Thymus (tissue), 14 donors: ENCODE measurements at places on chromosomes 13 and 19.

DNA sequence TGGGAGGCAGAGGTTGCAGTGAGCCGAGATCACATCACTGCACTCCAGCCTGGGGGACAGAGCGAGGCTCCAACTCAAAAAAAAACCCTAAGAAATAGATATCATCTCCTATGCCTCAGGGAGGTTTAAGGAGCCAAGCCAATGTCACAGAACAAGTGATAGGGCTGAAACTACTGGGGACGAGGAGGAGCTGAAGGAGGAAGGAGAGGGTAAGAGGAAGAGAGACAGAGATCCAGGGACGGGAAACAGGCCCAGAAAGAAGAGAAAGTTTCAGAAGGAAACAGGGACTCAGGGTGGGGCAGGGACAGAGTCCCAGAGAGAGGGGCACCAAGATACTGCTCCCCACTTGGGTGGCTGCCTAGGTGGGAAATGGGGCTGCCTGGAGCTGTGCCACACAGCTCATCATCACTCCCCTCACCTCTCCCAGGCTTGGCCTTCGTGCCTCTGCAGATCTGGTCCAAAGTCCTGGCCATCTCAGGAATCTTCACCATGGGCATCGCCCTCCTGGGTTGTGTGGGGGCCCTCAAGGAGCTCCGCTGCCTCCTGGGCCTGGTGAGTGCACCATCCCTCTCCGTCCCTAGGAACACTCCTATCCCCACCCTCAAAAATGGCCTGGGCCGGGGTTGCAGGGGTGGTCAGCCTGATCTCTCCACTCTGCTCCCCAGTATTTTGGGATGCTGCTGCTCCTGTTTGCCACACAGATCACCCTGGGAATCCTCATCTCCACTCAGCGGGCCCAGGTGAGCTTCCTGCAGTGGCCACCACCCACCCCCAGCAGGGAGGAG lies 1.5 kb downstream of the CD37 start:
- no peaks in the 10 kb centered on the region for H3K27me3 ChIP-seq
- peaks cover 22% of the 10 kb centered on the region for H3K4me1 ChIP-seq
- no peak for DNase-seq
- peaks cover 34% of the 10 kb centered on the region for H3K36me3 ChIP-seq
- no peak overlapping the region for H3K4me3 ChIP-seq
- no peak overlapping the region for H3K27ac ChIP-seq

DNA sequence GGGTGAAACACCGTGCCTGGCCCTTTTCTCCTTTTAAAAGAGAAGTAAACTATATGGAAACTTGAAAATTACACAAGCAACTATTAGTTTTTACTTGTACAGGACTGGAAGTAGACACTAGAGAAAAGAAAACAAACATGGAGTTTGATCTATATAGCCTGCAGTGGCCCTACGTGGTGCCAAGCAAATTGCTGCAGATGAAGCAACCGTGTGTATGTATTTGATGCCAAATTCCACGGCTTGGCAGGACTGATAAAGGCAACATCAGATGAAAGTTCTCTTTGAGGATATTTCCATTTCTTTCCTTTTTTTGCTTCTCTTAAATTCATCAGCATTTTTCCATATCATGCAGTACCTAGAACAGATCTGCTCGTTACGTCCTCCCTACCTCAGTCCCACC lies 49.8 kb downstream of the ATP8A2 start:
- H3K4me1 ChIP-seq = no peaks in the 10 kb centered on the region
- H3K4me3 ChIP-seq = no peak overlapping the region
- no peak for DNase-seq
- no peaks in the 10 kb centered on the region for H3K27me3 ChIP-seq
- no peaks in the 10 kb centered on the region for H3K36me3 ChIP-seq

- H3K36me3 ChIP-seq = peaks cover 22% of the 10 kb centered on the region
- no peak overlapping the region for H3K27ac ChIP-seq
- no peaks in the 10 kb centered on the region for H3K4me1 ChIP-seq
- DNase-seq = no peak
Measured at GRCh38 chr13:36973621-36974295, 25.4 kb downstream of the ALG5 start.

DNA sequence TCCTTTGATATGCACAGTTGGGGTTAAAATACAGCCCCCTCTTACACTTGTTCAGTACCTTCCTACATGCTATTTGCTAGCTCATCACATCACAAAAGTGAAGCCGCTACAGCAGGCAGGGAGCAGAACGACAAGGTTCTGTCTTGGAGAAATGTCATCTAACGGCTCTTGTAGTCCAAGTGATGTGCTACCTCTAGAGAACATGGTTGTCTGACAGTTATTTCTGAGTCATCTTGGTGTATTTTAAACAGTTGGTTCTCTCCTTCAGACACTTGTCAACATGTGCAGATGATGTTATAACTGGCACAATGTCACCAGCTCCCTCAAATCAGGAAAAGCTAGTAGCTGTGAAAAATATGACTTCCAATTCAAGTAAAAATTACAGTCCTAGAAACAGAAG lies 865.0 kb downstream of the PCDH9 start:
- no peaks in the 10 kb centered on the region for H3K4me1 ChIP-seq
- H3K27me3 ChIP-seq = no peaks in the 10 kb centered on the region
- H3K27ac ChIP-seq = no peak overlapping the region
- H3K36me3 ChIP-seq = no peaks in the 10 kb centered on the region

GRCh38 chr19:38209152-38209551 lies 14.9 kb downstream of the DPF1 start:
- peaks cover 59% of the 10 kb centered on the region for H3K27me3 ChIP-seq
- no peak overlapping the region for H3K27ac ChIP-seq
- H3K4me3 ChIP-seq = no peak overlapping the region
- DNase-seq = no peak
- no peaks in the 10 kb centered on the region for H3K36me3 ChIP-seq

- H3K4me1 ChIP-seq = peaks cover 26% of the 10 kb centered on the region
- DNase-seq = no peak
- no peak overlapping the region for H3K4me3 ChIP-seq
- no peak overlapping the region for H3K27ac ChIP-seq
- H3K27me3 ChIP-seq = peaks cover 3% of the 10 kb centered on the region
- no peaks in the 10 kb centered on the region for H3K36me3 ChIP-seq
Measured at GRCh38 chr19:2609389-2610116, 92.9 kb downstream of the GNG7 start.

- H3K27me3 ChIP-seq = no peaks in the 10 kb centered on the region
- no peaks in the 10 kb centered on the region for H3K36me3 ChIP-seq
- no peak overlapping the region for H3K27ac ChIP-seq
- DNase-seq = no peak
- H3K4me3 ChIP-seq = no peak overlapping the region
Measured at GRCh38 chr13:72255908-72256307, 388.9 kb upstream of the DACH1 start.

GRCh38 chr19:10262771-10263170 lies 8.1 kb upstream of the ICAM1 start:
- H3K27ac ChIP-seq = no peak overlapping the region
- H3K4me1 ChIP-seq = peaks cover 7% of the 10 kb centered on the region
- DNase-seq = no peak
- peaks cover 21% of the 10 kb centered on the region for H3K36me3 ChIP-seq
- H3K4me3 ChIP-seq = no peak overlapping the region

GRCh38 chr13:49254007-49254406 lies 6.3 kb downstream of the CDADC1 start:
- H3K27ac ChIP-seq = no peak overlapping the region
- no peak overlapping the region for H3K4me3 ChIP-seq
- DNase-seq = no peak
- H3K36me3 ChIP-seq = peaks cover 22% of the 10 kb centered on the region
- no peaks in the 10 kb centered on the region for H3K27me3 ChIP-seq
- H3K4me1 ChIP-seq = no peaks in the 10 kb centered on the region

DNA sequence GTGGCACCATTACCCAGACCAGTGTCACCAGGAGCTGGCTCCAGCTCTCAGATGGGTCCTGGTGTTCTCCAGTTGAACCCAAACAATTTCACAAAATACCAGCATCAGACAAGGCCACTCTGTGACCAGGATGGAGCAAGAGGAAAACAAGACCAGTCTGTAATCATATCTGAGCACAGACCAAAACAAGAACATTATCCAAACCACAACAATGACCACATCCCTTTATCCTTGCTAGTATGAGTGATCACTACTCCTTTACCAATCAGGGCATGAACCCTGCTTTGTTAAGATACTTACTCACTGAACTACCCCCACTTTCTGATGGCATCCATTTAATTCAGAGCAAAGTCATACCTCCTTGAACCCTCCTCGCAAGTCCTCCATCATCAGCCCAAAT lies 145.9 kb downstream of the NUFIP1 start:
- no peak overlapping the region for H3K4me3 ChIP-seq
- no peak overlapping the region for H3K27ac ChIP-seq
- no peak for DNase-seq

GRCh38 chr19:54684527-54684926 lies 21.7 kb downstream of the LILRB4 start:
- no peak overlapping the region for H3K4me3 ChIP-seq
- H3K36me3 ChIP-seq = no peaks in the 10 kb centered on the region
- H3K4me1 ChIP-seq = no peaks in the 10 kb centered on the region
- H3K27ac ChIP-seq = no peak overlapping the region
- H3K27me3 ChIP-seq = no peaks in the 10 kb centered on the region

- no peak overlapping the region for H3K27ac ChIP-seq
- H3K4me1 ChIP-seq = peaks cover 5% of the 10 kb centered on the region
- no peak for DNase-seq
- H3K36me3 ChIP-seq = no peaks in the 10 kb centered on the region
- no peaks in the 10 kb centered on the region for H3K27me3 ChIP-seq
- H3K4me3 ChIP-seq = no peak overlapping the region
Measured at GRCh38 chr13:100208626-100209025, 119.7 kb downstream of the PCCA start.

GRCh38 chr13:79392882-79393563 lies 13.0 kb downstream of the RBM26 start:
- peak overlapping the region; percentile 43 for H3K27ac ChIP-seq
- H3K36me3 ChIP-seq = peaks cover 5% of the 10 kb centered on the region
- no peak overlapping the region for H3K4me3 ChIP-seq
- no peak for DNase-seq
- H3K4me1 ChIP-seq = peaks cover 16% of the 10 kb centered on the region
- no peaks in the 10 kb centered on the region for H3K27me3 ChIP-seq

GRCh38 chr19:12843999-12844732 lies 5.9 kb downstream of the MAST1 start:
- H3K36me3 ChIP-seq = no peaks in the 10 kb centered on the region
- peaks cover 10% of the 10 kb centered on the region for H3K4me1 ChIP-seq
- H3K27ac ChIP-seq = no peak overlapping the region
- H3K27me3 ChIP-seq = peaks cover 34% of the 10 kb centered on the region
- no peak for DNase-seq

DNA sequence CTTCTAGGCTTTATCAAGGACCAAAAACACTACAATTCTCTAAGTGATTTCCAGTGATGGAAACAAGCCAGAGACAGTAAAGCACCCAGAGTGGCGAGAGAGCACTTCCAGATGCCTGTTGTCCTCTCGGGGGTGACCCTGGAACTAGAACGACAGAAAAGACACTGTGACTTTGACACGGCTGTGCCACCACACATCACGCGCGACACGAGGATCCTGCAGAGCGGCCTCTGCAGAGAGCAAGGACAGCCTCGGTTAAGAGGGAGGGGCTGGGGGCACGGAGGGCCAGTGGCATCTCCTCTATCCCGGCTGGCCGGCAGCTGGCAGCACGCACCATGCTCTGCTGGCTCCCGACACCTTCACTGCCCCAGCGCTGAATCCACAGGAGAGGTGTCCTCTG lies 42.3 kb downstream of the SUGP2 start:
- DNase-seq = no peak
- H3K27me3 ChIP-seq = peaks cover 19% of the 10 kb centered on the region
- no peaks in the 10 kb centered on the region for H3K4me1 ChIP-seq
- H3K27ac ChIP-seq = no peak overlapping the region
- H3K36me3 ChIP-seq = peaks cover 44% of the 10 kb centered on the region

DNA sequence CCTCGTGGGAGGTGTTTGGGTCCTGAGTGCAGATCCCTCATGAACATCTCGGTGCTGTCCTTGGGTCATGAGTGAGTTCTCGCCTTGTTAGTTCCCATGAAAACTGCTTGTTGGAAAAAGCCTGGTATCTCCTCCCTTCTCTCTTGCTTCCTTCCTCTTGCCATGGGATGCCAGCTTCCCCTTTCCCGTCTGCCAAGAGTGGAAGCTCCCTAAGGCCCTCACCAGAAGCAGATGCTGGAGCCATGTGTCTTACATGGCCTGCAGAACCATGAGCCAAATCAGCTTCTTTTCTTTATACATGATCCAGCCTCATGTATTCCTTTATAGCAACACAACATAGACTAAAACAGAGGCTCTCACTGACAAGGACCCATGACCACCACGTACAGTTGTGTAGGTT lies 8.2 kb downstream of the ADGRE2 start:
- H3K27ac ChIP-seq = no peak overlapping the region
- peaks cover 5% of the 10 kb centered on the region for H3K36me3 ChIP-seq
- no peaks in the 10 kb centered on the region for H3K4me1 ChIP-seq
- no peaks in the 10 kb centered on the region for H3K27me3 ChIP-seq
- no peak overlapping the region for H3K4me3 ChIP-seq

DNA sequence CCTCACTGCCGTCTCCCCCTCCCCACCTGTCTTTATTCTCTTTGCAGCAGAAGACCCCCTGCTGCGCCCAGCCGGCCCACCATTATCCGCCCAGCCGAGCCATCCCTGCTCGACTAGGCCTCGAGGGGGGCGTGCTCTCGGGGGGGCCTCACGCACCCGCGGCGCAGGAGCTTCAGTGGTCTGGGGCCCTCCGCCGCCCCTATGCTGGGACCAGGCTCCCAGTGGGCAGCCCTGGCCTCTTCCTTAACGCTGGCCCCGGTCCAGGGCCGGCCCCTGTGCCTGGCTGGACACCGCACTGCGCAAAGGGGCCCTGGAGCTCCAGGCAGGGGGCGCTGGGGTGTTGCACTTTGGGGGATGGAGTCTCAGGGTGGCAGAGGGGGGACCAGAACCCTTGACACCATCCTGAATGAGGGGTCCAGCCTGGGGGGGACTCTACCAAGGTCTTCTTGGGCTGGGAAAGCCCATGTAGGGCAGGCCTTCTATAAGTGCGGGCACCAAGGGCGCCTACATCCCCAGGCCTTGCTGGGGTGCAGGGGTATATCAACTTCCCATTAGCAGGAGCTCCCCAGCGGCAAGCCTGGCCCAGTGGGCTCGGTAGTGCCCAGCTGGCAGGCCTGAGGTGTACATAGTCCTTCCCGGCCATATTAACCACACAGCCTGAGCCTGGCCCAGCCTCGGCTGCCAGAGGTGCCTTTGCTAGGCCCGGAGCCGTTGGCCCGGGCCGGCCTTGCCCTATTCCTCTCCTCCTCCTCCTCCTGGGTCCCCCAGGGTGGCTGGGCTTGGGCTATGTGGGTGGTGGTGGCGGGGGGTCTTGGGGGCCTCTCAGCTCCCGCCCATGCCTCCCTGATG lies 4.9 kb downstream of the TMED1 start:
- peaks cover 10% of the 10 kb centered on the region for H3K4me1 ChIP-seq
- no peak overlapping the region for H3K4me3 ChIP-seq
- no peaks in the 10 kb centered on the region for H3K27me3 ChIP-seq

DNA sequence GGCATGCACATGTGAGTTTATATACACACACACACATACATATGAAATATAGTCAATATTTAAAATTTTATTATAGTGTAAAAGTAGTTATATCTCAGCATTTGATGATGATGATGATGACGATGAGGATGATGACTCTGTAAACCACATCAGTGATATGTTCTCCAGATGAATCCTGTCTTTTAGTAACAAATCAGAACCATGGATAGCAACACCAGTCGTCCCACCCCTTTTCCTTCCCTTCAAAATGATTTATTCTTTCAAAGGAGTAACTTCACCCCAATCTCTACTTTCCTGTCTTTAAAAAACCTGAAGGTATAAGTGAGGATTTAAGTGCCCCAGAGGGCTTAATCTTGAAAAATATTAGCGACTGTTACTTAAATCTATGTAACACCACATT lies 74.1 kb downstream of the DCLK1 start:
- no peaks in the 10 kb centered on the region for H3K4me1 ChIP-seq
- H3K36me3 ChIP-seq = no peaks in the 10 kb centered on the region
- no peak for DNase-seq
- no peaks in the 10 kb centered on the region for H3K27me3 ChIP-seq

GRCh38 chr19:1526979-1527649 lies 3.2 kb downstream of the PLK5 start:
- H3K4me1 ChIP-seq = no peaks in the 10 kb centered on the region
- H3K27ac ChIP-seq = no peak overlapping the region
- DNase-seq = no peak
